ENCODE measurements at places on chromosomes 7 and 10.

GRCh38 chr10:69541463-69541862 is 31.8 kb downstream of the NEUROG3 start:
- DNase-seq, result no peak

- no peak for DNase-seq
These were observed 141.3 kb downstream of the EPC1 start for GRCh38 chr10:32205670-32206069.

GRCh38 chr7:95684037-95684436 is 87.7 kb upstream of the PDK4 start:
- no peak for DNase-seq

DNA sequence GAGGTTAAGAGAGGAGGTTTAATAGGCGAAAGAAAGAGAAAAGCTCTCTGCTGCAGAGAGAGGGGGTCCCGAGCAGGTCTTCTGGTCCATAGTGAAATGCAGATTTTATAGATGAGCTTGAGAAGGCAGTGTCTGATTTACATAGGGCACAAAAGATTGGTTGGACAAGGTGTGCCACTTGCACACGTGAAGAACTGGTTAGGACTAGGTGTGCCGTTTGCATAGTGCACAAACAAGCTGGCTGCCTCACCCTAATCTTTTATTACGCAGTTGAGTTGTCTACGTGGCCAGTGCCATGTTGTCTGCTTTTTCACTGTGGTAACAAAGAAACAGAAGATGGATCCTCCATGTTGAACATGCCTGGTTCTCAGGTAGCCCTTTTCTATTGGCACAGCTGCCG is 82.6 kb downstream of the AMPH start:
- DNase-seq, result no peak
